DMS153 (cell line): ENCODE measurements at places on chromosomes 13 and 19.

GRCh38 chr13:95642999-95643398, 1.5 kb downstream of the DZIP1 start:
- no peak for DNase-seq

DNA sequence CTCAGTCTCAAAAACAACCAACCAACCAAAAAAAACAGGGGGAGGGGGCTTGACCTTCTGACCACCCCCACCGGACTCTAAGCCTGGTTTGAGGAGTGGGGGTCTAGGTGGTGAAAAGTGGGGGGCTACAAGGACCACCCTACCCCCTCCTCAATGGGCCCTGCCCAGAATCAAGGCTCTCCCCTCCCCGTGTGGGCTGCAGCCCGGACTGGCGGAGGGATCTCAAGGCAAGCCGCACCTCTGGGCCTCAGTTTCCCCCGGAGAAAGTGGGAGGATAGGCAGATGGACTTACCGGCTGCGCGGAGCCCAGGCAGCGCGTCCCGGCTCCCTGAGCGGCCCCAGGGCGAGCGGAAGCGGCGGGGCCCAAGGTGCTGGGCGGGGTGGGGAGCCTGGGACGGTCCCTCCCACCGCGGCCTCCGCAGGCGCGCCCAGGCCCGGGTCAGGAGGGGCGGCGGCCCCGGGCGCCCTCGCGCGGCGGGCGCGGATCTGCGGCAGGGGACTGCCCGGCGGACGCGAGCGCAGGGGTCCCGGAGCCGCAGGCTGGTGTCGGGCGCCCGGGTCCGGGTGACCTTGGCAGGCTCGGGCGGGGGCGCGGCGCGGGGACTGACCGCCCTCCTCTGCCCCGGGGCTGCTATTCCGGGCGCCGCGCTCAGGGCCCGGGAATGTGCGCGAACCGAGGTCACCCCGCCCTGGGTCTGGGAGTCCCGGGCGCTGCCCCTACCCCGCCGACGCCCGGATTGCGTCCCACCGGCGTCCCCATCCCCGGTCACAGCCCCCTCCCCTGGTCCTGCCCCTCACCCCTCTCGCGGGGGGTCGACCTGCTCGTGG, at the start of gene ADAMTSL5:
Gene ADAMTSL5, minus strand, starts transcription at position 349 of the 828 bp plus-strand sequence. CDS start 2,076 bp downstream, outside the sequence.
- DNase-seq: no peak

DNA sequence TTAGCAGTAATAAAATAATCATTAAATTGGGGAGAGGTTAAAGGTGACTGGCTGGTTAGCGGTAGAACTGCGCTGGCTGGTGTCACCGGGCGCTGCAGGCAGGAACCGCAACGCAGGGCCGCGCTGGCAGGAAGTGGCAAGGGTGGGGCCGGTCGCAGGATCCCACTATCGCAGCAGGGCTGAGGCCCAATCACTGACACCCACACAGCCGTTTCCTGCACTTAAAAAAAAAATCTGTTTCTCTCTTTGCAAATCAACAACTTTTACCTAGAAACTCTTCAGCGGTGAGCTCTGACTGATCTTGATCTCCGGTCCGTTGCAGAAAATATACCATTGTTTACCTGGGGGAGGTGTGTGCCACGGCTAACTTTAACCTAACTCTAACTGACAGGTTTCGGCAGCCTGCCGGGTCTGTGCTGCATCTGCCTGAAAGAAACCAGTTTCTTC, 46.9 kb downstream of the KLF2 start:
- peak; percentile 16 for DNase-seq

DNA sequence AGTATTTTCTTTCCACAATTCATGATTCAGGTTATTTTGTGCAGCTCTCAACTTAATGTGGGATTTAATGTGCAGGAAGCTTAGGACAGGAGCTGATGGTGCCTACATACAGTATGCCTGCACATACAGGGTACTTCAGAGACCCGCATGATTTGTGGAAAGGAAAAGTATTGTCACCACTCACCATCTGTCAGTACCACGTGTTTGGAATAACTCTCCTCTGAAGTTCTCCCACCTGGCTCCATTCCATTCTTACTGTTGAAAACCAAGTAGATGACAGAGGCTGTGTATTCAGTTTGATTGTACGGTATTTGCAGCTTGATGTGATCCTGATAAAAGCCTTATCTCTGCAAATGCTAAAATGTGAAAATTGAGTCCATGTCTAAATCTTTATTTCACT, 85.7 kb downstream of the ZAR1L start:
- DNase-seq: peak; percentile 27

GRCh38 chr19:601790-602189, 12.1 kb downstream of the HCN2 start:
- no peak for DNase-seq

GRCh38 chr19:32289566-32290210, 55.7 kb upstream of the ZNF507 start:
- DNase-seq: no peak

DNA sequence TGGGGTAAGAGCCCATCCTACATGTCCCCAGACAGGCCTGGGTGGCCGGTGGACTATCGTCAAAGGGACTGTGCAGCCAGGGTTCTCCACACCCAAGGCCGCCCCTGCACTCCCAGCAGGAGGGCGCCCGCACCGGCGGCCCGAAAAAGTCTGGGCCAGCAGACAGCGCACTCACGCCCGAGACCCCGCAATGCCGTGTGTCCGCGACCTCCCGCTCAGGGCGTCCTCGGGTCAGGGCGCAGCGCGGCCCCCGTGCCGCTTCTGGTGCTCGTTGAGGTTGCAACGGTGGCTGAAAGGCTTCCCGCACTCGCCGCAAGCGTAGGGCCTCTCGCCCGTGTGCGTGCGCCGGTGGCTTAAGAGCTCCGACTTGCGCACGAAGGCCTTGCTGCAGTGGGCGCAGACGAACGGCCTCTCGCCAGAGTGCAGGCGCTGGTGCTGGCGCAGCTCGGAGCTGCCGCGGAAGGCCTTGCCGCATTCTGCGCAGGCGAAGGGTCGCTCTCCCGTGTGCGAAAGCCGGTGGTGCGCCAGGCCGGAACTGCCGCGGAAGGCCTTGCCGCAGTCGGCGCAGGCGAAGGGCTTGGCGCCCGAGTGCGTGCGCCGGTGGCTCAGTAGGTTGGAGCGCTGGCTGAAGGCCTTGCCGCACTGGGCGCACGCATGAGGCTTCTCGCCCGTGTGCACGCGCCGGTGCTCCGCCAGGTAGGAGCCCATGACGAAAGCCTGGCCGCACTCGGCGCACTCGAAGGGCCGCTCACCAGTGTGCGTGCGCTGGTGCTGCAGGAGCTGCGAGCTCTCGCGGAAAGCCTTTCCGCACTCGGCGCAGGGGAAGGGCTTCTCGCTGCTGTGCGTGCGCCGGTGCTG, 2.8 kb upstream of the A1BG start:
- DNase-seq: no peak

GRCh38 chr19:50500060-50500752, 10.8 kb downstream of the JOSD2 start:
- no peak for DNase-seq

DNA sequence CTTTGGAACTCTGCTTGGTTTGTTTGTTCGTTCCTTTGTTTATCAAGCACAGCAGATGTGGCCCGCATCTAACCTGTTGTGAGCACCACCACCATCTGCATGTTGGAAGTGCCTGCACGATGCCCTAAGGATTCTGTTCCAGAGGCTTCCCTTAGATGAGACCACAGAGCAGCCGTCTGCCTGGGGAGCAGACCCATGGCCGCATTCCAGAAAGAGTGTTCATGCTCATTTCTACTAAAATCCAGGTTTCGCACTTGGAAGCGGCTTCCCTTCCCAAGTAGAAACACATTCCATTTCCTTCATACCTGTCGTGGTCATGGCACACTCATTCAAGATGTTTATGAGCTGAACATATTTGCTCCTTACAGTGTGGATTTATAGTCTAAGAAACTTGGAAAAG, 27.2 kb downstream of the COL4A2 start:
- no peak for DNase-seq

- DNase-seq: no peak
Measured at GRCh38 chr13:33287142-33287882, 1.8 kb upstream of the STARD13 start.

DNA sequence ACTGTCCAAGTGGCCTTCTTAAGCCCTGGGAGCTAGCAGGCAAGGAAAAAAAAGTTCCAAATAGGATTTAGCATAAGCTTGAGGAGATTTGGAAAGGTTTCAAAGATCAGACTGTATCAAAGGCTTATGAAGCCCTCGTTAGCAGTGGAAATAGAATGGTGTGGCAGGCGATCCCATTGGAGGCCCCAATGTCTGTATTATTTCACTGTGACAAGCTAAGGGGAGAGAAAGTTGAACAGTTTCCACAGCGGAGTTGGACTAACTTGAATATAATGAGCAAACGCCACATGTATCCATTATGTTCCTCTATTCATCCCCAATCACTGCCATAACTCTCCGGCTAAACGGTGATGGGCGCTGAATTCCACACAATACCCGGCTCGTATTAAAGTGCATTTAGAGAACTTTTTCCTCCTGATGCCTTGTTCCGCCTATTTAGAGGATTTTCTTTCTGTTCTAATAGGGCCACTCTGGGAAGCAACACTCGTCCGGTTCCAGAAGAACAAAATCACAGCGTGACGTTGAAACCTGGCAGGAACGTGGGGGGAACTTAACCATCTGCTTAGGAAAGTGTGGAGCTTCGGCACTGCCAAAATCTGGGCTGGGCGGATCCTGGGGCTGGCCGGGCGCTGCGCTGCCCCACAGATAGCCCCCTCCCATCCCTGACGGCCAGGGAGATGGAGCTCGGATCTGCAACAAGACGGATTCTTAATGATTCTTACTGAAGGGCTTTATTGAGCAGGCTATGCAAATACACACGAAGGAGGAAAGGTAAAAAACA, 1.0 kb upstream of the PCDH8 start:
- DNase-seq: no peak

GRCh38 chr13:50613356-50613831, 230.1 kb downstream of the DLEU7 start:
- no peak for DNase-seq

- DNase-seq: peak; percentile 7
Measured at GRCh38 chr19:30144802-30145201, 202.8 kb downstream of the URI1 start.

- DNase-seq: peak; percentile 94
Measured at GRCh38 chr19:5826531-5827341, 12.8 kb downstream of the FUT6 start.

GRCh38 chr19:42191855-42192254, 25.6 kb downstream of the DEDD2 start:
- peak; percentile 100 for DNase-seq

- no peak for DNase-seq
Measured at GRCh38 chr13:51626749-51627148, 42.5 kb downstream of the WDFY2 start.

DNA sequence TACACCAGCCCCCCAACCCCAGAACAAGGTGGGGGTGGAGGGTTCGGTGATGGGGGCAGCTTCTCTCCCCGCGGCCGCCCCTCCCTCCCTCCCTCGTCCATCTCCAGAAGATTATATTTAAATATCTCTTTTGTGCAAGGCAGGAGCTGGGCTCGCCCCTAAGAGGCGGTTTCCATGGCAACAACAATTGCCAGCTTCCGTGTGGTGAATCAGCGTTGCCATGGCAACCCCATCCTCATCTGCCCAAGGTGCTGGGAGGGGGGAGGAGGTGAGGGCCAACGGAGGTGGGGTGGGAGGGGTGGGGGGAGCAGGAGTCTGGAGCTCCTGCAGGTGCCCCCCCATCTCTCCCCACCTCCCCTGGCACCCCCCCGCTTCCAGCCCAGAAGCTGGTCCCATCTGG, 46.4 kb downstream of the CELF5 start:
- peak; percentile 49 for DNase-seq

DNA sequence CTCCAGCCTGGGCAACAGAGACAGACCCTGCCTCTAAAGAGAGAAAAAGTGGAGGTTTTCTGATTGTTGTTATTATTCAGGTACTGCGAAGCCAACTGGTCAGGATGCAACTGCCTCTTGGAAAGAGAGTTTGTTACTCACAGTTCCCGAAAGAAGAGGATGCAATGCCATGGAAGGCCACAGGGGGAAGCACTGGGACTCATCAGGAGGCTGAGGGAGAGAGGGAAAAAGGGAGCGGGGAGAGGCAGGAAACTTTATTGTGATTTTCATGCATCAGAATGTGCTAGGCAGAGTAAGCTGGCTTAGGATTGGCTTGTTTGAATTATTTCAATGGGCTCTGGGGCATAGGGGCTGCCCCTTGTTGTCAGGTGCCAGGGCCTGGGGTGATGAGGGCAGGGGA, 27.6 kb downstream of the MYO9B start:
- DNase-seq: no peak

GRCh38 chr13:98103531-98103930, 39.4 kb upstream of the FARP1 start:
- DNase-seq: no peak

- no peak for DNase-seq
Measured at GRCh38 chr13:70960841-70961443, 852.7 kb upstream of the KLHL1 start.

DNA sequence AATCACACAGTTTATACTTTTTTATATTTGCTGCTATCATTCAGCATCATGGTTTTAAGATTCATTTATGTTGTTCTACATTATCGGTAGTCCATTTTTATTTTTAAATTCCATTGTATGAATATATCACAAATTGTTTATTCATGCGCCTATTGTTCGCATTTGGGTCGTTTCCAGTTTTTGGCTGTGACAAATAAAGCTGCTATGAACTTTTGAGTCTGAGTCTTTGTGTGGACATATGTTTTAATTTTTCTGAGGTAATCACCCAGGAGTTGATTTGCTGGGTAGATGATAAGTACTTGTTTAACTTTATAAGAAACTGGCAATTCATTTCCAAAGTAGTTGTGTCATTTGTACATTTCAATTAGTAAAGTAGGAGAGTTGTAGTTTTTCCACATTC, 74.2 kb upstream of the CSNK1A1L start:
- DNase-seq: no peak

GRCh38 chr13:46389457-46390451, 2.7 kb upstream of the RUBCNL start:
- DNase-seq: no peak

GRCh38 chr13:26786651-26787295, 26.2 kb upstream of the GPR12 start:
- no peak for DNase-seq

DNA sequence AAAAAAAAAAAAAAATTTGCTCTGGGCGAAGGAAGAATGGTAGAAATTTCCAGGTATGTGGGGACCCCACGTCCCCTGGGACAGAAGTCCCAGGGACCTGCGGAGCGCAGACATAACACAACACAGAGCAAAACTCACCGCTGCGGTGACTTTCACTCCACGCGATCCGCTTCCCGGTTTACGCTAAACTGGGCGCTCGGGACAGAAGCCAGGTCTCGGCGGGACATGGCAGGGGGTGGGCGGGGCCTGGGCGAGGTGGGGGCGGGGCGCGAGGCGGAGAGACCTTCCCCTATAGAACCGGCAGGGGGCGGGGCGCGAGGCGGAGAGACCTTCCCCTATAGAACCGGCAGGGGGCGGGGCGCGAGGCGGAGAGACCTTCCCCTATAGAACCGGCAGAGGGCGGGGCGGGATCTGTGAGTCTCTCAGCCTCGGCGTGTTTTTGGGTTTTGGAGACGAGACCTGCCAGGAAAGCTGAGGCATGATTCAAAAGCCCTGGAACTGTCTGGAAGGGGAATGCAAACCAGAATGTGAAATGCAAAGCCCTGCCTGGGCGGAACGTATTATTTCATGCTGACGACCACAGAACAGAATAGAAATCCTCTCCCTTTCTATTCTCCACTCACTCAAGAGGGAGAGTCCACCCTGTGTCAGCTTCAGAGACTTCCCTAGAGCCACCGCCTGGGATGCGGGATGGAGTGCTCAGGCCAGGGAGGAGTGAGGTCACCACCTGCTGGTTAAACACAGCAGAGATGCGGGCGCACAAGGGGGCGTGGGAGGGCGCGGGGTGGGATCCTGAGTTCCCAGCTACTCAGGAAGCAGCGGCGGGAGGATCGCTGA, 20.2 kb upstream of the ERVV-1 start:
- DNase-seq: no peak
